ENCODE measurements at places on chromosomes 1 and 21.

GRCh38 chr1:228398741-228399461, 7.7 kb downstream of the TRIM11 start:
- no peak for DNase-seq

DNA sequence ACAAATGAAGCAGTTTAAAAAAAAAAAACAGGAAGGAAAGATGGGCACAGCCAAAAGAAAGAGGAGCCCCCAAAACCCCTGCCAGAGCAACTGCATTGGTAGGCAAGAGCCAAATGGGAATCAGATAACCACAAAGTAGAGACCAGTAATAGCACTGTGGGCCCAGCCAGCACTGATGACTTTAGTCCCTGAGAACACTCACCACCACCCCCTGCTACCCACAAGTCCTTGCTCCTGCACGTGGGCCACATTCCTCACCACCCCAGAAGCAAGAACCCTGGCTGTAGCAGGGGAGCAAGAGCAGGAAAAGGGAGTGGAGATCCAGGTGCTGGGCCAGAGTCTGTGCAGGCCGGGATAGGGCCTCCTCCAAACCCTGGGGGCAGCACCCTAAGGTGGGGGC, 86.1 kb downstream of the RRAGC start:
- no peak for DNase-seq

DNA sequence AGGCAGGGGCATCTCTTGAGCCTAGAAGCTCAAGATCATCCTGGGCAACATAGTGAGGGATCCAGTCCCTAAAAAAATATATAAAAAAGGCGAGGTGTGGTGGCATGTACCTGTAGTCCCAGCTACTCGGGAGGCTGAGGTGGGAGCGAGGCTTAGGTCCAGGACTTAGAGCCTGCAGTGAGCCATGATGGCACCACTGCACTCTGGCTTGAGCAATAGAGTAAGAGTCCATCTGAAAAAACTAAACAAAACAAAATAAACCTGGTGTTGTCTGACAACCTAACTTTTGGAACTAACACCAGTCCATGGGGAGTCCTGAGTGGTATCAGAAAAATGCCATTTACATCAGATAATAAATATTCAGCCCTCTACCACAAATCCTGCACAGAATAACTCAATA, 110.1 kb upstream of the NRIP1 start:
- DNase-seq = no peak

- DNase-seq = peak; percentile 69
These were observed 69.5 kb downstream of the LHX8 start for GRCh38 chr1:75203415-75204277.

DNA sequence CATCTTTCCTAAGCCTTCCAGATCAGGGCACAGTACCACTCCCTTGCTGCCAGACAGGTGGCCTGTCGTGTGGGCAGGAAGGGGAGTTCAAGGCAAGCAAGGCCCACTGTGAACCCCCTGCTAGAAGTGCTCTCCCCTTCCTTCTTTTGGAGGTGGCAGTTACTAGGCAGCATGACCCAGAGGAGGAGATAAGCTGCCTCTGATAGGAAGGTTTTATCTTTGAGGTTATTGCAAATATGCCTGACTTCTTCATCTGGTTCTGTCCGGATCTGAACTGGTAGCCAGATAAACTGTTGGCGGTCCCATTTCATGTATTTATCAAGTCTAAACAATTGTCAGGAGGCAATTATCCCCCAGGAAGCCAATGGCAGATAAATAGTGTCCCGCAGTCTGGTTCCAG, 198.2 kb upstream of the LMO4 start:
- no peak for DNase-seq

DNA sequence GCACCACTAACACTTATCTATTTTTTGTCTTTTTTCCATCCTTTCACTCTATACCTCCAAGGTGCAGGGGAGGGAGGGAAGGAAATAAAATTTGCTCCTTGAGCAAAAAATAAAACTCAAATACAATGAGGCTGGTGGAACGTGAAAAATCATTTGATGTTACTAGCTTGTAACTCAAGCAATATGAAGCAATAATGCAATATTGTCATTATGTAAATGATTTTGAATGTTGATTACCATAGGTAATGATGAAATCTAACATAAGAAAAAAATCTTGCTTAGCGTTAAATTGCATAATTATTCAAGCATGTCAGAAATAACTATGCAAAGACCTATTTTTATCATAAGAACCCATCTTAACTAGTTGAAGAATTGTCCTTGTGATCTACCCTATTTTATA, 277.7 kb downstream of the KCTD3 start:
- DNase-seq = no peak

- no peak for DNase-seq
These were observed at the start of gene GCSAML for GRCh38 chr1:247548769-247549182. TSS of gene GCSAML (plus strand) at chr1:247549134. CDS start at chr1:247549192, 58 bp downstream.

DNA sequence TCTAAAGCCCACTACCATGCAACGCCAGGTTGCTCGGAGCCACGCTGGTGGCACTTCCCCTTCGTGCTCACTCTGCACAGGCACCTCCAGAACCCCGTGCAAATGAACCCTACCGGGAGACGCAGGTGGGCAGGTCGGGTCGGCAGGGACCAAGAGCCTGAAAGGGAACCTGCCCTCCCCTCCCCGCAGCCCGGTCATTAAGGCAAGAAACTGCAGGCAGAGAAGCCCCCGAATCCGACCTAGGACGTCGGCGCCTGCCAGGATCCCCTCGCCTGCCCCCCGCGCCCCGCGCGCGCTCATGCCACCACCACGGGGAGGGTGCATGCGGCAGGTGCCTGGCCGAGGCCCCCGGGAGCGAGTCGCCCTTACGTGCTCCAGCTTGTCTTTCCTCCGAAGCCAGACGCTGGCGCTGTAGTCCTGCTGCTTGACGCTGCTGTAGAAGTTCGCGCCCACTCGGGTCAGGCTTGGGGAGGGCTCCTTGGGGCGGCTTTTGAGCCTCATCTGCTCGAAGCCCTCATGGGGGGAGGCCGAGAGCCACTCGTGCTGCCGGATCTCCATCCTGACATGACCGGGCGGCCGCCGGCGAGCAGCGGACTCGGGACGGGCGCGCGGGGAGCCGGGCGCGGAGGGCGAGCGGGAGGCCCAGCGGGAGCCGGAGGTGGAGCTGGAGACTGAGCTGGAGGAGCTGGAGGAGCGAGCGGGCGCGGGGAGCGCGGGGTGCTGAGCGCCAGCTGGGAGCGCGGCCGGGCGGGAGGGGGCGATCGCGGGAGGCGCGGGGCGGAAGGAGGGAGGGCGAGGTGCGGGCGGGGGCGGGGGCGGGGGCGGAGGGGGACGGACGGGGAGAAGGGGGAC, 552 bp downstream of the PLD5 start:
- no peak for DNase-seq

- DNase-seq = no peak
These were observed 68.1 kb downstream of the PHTF1 start for GRCh38 chr1:113691184-113691583.

GRCh38 chr21:45438391-45439145, 33.6 kb downstream of the COL18A1 start:
- DNase-seq = no peak

DNA sequence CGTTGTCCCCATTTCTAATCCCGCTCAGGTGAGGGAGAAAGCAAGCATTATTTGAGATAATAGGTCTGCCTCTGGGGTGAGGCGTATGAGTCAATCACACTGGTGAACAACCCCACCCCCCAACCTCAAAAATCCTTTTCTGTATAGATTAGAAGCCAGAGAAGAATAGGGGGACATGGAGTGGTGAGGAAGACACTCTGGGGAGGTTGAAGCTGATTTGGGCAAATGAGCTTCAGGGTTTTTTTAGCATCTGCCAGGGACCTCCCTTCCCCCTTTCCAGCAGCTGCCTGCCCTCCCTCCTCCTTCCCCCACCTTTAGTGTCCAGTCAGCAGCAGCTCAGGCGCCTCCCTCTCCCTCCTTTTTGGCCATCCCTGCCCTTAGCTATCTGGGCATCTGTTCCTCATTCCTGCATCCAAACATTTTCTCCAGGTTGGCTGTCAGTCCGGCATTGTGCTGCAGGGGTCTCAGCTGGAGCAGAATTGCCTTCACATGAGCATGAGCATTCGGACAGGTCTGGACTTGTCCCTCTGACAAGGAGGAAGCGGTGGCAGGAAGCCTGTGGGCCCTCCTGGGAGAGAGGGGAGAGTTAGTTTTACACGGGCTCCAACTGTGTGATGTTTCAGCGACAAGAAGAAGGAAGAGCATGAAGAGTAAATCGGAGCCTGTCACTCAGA, 30.8 kb upstream of the PTGFRN start:
- peak; percentile 53 for DNase-seq

DNA sequence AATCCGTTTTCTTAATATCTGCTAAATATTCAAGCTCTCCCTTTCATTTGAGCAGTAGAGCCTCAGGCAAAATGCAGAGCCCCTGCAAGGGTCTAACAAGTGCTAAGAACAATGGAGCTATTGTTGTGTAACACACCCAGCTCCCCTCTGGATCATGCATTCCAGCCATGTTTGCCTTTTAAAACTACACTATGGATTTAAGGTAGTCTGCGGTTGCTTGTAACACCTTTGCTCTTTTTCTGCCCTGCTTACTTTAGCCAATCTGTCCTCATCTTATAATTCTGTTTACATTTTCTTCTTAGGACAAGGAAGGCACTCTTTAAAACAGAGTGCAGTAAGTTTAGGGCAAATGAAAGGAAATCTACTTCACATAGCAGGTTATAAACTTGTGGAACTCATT, 60.0 kb upstream of the C1orf105 start:
- DNase-seq = no peak

DNA sequence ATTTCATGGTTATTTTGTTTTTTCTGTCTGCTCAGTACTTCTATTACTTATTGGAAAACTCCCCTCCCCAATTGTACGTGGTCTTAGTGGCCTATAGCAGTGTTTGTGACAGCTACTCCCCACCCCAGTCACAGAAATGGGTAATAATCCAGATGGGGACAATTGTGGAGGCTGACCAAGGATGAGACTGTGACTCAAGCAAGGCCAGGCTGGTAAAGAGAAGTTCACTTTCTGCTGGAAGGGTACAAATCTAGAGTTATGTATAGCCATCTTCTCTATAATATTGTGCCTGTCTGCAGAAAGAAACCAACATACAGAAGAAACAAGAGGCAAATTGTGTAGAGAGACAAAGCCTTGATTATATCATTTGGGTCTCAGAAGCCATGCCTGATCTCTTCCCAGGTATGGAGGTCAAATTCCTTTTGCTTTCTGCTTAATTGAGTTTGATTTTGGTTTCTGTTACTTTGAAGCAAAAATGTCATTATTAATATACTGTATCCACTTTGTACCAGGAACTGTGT, 270.4 kb downstream of the HLX start:
- no peak for DNase-seq

DNA sequence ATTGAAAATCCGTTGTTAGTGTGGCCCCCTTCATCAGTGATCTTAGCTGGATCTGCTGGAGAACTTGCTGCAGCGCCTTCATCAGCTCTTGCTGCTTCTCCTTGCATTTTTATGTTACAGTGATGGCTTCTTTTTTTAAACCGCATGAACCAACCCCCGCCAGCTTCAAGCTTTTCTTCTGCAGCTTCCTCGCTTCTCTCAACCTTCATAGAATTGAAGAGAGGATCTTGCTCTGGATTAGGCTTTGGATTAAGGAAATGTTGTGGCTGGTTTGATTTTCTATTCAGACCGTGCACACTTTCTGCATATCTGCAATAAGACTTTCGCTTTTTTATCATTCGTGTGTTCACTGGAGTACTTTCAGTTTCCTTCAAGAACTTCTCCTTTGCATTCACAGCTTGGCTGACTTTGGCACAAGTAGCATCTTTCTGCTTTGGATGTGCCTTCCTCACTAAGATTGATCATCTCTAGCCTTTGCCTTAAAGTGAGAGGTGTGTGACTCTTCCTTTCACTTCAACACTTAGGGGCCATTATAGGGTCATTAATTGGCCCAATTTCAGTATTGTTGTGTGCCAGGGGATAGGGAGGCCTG, 13.1 kb downstream of the RNF187 start:
- DNase-seq = no peak

DNA sequence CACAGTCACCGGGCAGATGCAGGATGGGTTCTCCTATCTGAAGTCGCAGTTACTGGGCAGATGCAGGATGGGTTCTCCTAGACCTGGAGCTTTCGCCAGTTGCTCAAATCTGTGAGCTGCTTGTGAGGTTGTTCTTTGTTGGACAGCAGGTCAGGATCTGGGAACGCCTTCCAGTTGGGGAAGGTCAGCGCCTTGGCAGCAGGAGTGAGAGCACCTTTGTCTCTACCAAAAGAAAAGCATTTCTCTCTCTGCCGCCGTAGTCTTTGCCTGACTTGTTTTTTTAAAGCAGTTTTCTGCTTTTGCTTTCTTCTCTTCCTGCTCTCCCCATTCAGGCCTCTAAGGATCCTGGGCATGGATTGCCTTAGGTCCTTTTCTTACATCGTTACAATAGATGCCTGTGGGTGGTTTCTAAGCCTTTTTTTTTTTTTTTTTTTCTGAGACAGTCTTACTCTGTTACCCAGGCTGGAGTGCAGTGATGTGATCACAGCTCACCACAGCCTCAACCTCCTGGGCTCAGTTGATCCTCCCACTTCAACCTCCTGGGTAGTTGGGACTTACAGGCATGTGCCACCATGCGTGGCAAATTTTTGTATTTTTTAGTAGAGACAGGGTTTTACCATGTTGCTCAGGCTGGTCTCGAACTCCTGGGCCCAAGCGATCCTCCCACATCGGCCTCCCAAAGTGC, 15.7 kb downstream of the PEX14 start:
- DNase-seq = no peak

DNA sequence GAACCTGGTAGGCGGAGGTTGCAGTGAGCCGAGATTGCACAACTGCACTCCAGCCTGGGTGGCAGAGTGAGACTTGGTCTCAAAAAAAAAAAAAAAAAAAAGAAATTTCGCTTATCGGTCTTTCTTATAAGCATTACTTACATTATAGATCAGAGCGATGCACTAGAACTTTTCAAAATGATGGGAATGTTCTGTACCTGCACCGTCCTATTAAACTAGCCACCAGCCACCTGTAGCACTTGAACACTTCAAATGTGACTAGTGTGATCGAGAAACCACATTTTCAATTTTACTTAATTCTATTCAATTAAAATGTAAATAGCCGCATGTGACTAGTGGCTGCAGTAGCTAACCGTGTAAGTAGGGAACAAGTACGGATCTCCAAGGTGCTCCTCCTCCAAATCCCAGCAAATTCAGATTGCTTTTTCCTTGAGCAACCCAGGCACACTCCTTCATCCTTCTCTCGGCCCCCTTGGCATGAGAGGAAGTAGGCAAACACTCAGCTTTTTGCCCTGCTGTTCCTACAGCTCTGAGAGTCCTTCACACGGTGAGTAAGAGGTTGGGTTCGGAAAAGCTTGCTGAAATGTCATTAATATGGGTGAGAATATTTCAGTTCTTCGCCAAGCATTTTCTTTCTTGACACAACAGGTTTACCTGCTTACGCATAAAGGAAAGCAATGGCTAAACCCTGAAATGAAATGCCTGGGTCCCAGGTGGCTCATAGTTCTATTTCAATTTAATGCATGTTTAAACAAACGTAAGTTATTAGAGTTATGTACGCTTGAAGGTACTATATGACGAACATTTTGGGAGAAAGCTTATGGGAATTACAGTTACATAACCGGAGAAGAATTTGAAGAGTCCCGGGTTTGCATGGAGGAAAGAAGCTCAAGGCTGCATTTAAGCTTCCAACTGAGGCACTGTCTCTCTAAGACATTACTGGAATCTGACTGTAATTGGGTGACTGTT, 69.5 kb upstream of the HUNK start:
- no peak for DNase-seq

DNA sequence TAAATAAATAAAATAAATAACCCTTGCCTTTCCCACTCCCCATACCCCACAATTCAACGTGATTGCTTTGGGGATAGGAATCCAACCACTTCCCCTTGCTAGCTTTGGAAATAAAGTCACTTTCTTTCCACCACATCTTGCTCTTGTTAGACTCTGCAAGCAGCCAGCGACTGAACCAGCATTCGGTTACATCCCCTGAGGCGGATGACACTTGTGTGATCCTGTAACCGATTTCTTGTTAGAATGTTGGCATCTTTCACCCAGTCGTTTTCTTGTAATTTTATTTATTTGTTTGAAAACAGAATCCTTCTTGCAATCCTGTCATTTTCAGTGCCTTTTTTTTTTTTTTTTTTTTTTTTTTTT, 1.6 kb upstream of the IFNGR2 start:
- DNase-seq = no peak
